ENCODE measurements at places on chromosomes 2 and 18. TPM values are rescaled to one million over a fixed set of nuclear protein-coding genes. Genes with fewer than 3 reads are reported as not detected.

DNA sequence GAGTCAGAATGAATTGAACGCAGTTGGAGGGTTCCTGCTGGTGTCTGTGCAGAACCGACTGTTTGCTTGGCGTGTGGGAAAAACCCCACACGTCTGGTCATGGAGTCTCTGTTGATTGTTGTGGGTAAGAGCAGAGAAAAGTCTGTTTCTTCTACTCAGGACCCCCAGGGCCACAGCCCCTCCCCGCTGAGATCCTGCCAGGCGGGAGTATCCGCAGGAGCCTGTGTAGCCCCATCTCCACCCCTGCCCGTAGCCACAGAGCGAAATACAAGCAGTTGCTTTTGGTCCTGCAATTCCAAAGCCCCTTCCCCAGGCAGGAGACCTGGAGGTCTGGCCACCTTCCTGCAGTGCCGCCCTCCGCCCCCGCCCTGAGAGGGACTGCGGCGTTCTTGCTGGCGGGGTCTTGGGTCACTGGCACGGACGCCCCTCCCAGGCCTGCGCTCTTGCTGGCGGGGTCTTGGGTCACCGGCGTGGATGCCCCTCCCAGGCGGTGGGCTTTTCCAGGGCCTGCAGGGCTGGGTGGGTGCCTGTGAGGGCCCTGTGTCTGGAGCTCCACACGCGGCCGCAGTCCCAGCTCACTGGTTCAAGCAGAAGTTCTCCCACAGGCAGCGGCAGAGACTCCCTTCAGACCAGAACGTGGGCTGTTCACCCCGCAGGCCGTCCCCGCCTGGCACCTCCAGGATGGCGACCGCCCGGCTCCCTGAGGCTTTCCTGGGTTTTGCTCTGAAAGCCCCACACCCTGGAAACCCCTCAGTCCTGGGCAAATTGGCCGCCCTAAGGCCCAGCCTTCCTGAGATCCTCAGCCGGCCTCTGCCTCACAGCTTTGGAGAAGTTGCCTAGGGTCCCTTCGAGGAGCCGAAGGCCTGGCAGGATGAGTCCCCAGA lies 76.0 kb upstream of the CTDP1 start:
- no peak overlapping the region for H3K27ac ChIP-seq
- no peak for DNase-seq
- no peaks in the 10 kb centered on the region for H3K36me3 ChIP-seq
- H3K4me1 ChIP-seq = no peaks in the 10 kb centered on the region
- no peaks in the 10 kb centered on the region for H3K27me3 ChIP-seq
- H3K4me3 ChIP-seq = no peak overlapping the region

Gene GAL3ST2
- total RNA-seq = 6.8 TPM

Gene FAM110C
- total RNA-seq = 3.2 TPM

GRCh38 chr2:74983631-74984392 lies 25.4 kb downstream of the POLE4 start:
- H3K4me3 ChIP-seq = no peak overlapping the region
- DNase-seq = no peak
- no peak overlapping the region for H3K27ac ChIP-seq
- H3K4me1 ChIP-seq = no peaks in the 10 kb centered on the region
- no peaks in the 10 kb centered on the region for H3K36me3 ChIP-seq

GRCh38 chr2:119119076-119119785 lies 39.3 kb downstream of the C1QL2 start:
- no peaks in the 10 kb centered on the region for H3K27me3 ChIP-seq
- H3K4me1 ChIP-seq = no peaks in the 10 kb centered on the region
- H3K27ac ChIP-seq = no peak overlapping the region
- no peaks in the 10 kb centered on the region for H3K36me3 ChIP-seq
- no peak for DNase-seq
- no peak overlapping the region for H3K4me3 ChIP-seq

DNA sequence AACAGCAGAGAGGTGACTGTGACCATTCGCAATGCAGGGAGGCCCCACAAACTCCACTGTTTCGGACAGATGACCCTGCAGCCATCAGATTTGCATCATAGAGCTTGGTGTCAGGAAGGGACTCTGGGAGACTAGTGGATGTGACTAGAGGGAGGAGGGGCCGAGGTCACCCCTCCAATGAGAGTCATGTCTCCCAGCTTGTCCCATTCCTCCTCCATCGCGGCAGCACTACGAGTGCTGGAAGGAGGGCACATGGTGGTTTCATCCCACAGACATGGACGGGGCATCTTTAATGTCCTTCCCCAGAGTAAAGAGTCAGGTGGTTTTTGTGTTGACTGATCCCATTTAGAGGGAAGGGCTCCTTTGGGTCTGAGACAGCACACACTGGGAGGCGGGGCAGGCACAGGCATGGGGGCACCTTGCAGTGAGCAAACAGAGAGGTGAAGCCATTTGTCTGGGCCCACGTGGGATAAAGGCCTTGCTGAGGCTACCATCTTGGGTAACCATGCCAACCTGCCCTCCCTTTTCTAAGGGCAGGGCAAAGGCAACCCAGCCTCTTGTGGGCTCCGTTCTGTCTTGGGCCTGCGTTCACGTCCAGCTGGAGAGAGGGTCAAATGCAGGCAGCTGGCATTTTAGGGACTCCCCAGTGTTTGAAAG lies 208.1 kb downstream of the ASB1 start:
- H3K27me3 ChIP-seq = no peaks in the 10 kb centered on the region
- H3K4me1 ChIP-seq = no peaks in the 10 kb centered on the region
- H3K4me3 ChIP-seq = no peak overlapping the region
- H3K36me3 ChIP-seq = no peaks in the 10 kb centered on the region

Gene ARL6IP6
- total RNA-seq = 33.1 TPM

Gene HRH4
- not detected for total RNA-seq

Gene RFTN2
- 0.18 TPM for total RNA-seq

DNA sequence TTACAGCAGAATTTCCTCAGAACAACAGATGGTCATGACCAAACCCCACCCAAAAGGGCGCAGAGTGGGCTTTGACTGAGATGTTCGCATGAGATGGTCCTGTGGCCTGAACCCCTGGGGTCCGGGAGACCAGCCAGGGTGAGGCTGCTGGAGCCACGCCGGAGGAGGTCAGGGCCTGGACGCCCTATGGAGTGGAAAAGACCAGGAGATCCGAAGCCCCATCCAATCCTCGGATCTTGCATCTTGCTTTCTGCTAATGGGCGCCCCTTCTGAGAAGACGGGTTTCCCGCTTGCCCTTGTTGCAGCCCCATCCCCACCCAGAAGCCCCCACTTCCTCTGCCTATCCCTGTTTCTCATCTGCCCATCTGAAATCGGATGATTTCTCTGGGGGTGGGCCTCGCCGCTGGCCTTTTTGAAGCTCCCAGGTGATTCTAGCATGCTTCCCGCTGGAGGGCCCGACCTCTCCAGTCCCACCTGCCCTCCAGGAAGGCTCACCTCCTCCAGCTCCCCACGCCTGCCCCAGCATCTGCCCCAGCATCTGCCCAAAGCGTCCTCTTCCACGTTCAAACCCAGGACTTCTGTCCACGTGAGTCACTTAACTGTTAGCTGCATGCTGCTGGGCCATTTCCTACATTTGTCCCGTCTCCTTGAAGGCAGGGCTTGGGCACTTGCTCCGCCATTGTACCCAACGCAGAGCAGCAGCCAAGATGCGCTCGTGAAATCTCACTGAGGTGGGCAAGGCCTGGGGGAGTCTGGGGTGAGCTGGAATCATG lies 4.3 kb upstream of the CNDP1 start:
- H3K36me3 ChIP-seq = no peaks in the 10 kb centered on the region
- DNase-seq = no peak
- H3K27me3 ChIP-seq = no peaks in the 10 kb centered on the region
- H3K4me1 ChIP-seq = no peaks in the 10 kb centered on the region
- H3K27ac ChIP-seq = no peak overlapping the region

Data from Caco-2 (cell line).